Smooth muscle cell of trachea (primary cell): ENCODE measurements at places on chromosomes 6 and 20. TPM values are rescaled to one million over a fixed set of nuclear protein-coding genes. Genes with fewer than 3 reads are reported as not detected.

POU5F1 gene
- 0.33 TPM in 1 of 2 replicates, not detected in the other for total RNA-seq

PCSK2 gene
- total RNA-seq: 0.17 TPM in 1 of 2 replicates, not detected in the other

COL20A1 gene
- total RNA-seq: under 0.01 TPM in 2 replicates

LAMA2 gene
- total RNA-seq: 92.6 and 152 TPM in 2 replicates

PDYN gene
- total RNA-seq: not detected in 2 replicates

IMPG1 gene
- not detected in 2 replicates for total RNA-seq
